ENCODE measurements at places on chromosomes 7 and 10. TPM values are rescaled to one million over a fixed set of nuclear protein-coding genes. Genes with fewer than 3 reads are reported as not detected.

CNTNAP2 gene
- 81.1 TPM for total RNA-seq

CHST3 gene
- 30.8 TPM for total RNA-seq

NACAD gene
- 1.4 TPM for total RNA-seq

VWDE gene
- total RNA-seq = 13.0 TPM

All from umbilical cord (tissue), 2 donors.